ENCODE measurements at places on chromosomes 4 and X. TPM values are rescaled to one million over a fixed set of nuclear protein-coding genes. Genes with fewer than 3 reads are reported as not detected.
A peak's percentile ranks its signal among the peaks of the same experiment; 100 is the strongest.

Gene TCP11X2
- total RNA-seq, result not detected

Gene IL13RA2
- 1.5 TPM for total RNA-seq

Gene SOWAHB
- total RNA-seq, result 6.9 TPM

Gene FAM9C
- total RNA-seq, result not detected

Gene PGAM4
- not detected for total RNA-seq

Gene SNCA
- total RNA-seq, result 7.1 TPM

- peak; percentile 96 for DNase-seq
These were observed 290.6 kb upstream of the BOD1L1 start for GRCh38 chr4:13918110-13918509.

- DNase-seq, result peak; percentile 10
These were observed 477 bp downstream of the FGF5 start for GRCh38 chr4:80266902-80267380.

- DNase-seq, result no peak
These were observed 69.5 kb upstream of the ANK2 start for GRCh38 chr4:112979881-112980421.

DNA sequence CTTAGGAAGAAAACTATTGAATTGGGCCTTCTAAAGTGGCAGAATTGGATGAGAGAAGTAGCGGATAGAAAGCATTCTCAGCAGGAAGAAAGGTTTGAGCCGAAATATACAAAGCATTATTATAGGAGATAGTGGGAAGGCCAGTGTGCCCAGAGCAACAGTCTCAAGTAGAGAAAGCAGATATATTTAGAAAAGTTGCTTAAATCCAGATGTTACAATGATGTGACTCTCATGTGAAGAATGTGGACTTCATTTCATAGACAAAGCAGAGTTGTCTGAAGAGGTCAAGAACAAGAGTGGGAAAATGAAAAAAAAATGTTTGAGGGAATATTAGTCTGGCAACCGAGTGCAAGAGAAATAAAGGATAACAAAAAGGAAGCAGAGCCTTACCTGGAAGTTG lies 66.9 kb downstream of the SYNPO2 start:
- DNase-seq, result no peak
